ENCODE measurements at places on chromosomes 12 and 14.

DNA sequence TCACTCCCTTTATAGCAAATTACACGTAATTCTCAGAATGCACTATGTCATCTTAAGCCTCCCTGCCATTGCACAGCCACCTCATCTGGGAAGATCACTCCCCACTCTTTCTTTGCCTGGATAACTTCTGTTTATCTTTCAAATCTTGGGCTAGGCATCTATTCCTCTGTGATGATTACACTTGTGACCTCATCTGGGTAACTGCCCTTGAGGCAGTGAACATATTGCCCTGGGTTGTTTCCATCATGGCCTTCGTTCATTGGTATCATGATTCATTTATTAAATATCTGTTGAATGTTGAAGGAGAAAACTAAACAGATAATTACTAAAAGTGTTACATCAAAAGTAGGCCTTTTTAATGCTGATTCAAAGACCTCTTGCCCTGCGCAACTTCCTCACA lies 26.2 kb upstream of the PDE3A start:
- DNase-seq: no peak

- no peak for DNase-seq
Observed at GRCh38 chr12:106586278-106586802, 3.5 kb downstream of the RFX4 start.

GRCh38 chr12:77010691-77011548 lies 54.4 kb downstream of the E2F7 start:
- DNase-seq: peak; percentile 50

DNA sequence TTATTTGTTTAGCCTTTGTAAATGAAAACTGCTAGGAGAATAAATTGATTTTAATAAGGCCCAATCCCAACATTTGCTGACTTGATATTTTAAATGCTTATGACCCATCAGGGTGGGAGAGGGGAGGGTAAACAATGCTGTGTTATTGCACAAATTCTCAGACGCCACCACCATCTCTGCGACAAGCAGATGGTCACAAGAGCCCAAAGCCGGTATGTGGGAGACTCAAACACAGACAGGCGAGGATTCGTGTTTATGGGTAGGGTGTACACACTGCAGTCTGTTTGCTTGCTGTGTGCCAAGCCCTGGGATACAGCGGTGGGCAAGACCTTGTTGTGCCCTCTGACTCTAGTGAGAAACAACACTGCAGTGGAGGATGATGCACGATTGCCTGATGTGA lies 39.2 kb upstream of the PWP1 start:
- no peak for DNase-seq

GRCh38 chr12:53244337-53244736 lies 12.3 kb upstream of the RARG start:
- DNase-seq: no peak

DNA sequence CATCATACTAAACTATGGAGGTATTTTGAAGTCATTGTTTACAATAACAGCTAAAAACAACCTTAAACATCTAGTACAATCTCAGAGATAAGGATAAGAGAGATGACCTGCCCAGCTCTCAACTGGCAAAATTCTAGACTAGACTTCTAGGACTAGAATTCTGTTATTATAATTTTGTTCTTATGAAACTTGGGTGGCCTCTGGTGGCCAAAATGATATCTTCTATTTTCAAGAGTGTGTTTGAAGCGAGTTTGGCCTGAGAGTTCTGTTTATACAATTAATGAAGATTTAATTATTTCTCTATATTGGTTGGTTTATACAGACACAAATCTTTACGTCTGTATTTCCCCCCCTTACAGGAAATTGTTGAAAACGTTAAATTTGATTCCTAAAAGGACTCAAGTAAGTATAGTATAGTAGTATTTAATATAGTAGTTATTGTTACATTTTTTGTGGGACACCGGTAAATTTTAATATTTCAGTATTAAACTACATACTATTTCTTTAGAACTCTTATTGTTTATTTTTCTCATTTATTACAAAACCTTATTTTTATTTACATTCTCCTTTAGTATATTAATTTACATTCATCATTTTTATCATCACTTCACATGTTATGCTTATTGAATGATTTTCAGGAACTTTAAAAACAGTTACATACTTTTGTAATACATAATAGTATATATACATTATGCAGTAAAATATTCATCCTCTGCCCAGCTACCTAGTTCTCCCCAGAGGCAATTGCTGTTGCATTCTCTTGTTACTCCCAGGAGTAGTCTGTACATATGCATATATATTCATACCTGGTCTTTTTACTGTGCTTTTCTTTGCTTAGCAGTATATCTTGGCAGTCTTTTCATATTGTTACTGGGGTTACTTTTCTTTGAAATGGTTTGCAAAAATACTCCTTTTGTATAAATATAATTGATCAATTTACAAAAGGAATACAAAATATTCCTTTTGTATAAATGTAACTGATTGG lies 6.6 kb downstream of the PPHLN1 start:
- DNase-seq: no peak

DNA sequence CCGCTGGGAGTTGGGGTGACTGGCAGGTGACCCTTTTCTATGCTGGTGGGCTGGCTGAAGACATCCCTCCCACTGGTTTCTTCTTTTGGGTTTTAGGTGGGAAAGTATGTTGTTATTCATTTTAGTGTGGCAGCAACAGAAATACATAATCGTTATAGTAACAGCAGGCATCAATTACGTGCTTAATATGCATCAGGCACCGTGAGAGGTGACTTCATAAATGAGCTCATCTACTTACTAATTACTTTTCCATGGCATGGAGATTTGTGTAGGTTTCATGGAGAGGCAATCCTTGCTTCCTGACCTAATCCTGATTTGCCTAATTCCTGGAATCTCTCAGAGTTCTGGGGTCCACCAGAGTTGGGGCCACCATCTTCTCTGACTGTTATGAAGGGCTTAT lies 13.4 kb upstream of the CELA1 start:
- no peak for DNase-seq

- no peak for DNase-seq
Observed at GRCh38 chr14:74882103-74882920, 596 bp downstream of the DLST start.

- no peak for DNase-seq
Observed at GRCh38 chr12:50728841-50729240, 35.1 kb upstream of the ATF1 start.

- DNase-seq: no peak
Observed at GRCh38 chr12:88946372-88946997, 366.2 kb upstream of the KITLG start.

DNA sequence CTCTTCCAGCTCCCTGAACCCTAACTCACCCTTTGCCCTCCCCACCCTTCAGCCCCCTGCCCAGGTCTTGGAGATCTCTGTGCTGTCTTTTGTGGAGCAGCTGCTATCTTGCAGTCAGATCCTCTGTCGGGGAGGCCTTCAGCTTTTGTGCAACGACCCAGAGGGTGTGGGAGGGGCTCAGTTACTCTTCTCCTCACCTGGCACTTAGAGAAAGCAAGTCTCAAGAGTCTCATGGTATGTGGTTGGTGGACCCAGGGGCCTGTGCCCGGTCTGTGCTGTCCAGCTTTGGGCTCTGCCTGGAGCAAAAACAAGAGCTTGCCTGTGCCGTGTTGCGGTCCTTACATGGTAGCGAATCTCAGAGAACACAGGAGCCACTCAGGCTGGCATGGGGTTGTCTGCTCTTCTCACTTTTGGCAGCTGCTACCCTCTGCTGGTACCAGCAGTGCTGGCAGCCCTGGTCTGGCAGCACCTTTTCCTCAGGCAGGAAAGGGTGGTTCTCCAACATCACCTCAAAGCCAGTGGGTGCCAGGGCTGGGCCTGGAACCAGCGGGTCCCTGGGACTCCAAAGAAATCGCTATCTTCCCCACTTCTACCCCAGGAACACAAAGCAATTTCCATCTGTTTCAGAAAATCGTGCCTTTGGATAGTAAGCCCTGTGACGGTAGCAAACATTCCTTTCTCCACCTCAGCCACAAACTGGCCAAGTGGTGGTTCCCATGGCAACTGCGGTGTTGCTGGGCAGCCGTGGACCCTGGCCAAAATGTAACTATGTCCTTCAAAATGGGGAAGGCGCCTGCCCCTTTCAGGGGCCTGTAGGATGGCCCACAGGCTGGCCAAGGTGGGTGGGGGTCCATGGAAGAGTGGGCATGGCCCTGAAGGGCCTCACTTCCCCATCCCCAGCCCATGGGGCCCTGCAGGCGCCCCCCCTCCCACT lies 90.0 kb downstream of the RIN3 start:
- peak; percentile 41 for DNase-seq

- no peak for DNase-seq
Observed at GRCh38 chr12:66092559-66093269, 37.8 kb downstream of the LLPH start.

- DNase-seq: no peak
Observed at GRCh38 chr12:53005215-53005985, 856 bp upstream of the EIF4B start.

DNA sequence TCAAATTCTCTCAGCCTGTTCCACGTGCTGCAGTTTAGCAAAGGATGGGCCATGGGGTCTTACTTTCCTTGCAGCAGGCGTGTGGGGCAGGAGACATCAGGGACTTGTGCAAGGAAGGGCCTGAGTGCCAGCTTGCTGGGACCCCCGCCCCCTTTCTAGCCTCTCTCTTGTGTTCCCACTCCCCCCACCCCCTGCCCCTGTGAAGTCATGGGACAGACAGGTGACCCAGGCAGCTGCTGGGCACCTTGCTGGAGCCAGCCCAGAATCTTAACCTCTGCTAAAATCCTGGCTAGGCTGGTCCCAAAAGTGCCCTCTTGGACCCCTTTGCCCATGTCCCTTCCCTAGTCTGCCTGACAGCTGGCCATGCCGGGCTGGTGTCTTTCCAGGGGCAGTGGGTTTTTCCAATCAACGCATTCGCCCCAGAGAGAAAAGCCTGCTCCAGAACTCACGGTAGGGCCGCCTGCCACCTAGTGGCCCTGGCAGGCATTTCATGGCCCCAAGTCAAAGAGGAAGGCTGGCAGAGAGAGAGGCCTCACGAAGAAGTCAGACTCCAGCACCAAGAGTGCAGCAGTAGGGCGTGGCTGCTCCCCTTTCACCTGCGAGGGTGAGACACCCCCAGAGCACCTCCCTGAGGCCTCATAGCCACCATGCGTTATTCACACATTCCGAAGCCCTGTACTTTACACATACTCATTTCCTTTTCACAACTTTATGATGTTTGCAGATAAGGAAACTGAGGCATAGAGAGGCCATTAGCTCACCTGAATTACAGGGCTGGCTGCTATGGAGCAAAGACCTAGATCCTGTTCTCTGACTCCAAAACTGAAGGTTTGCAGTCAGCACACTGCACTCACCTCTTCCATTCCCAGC lies 67.4 kb downstream of the LGMN start:
- peak; percentile 32 for DNase-seq

DNA sequence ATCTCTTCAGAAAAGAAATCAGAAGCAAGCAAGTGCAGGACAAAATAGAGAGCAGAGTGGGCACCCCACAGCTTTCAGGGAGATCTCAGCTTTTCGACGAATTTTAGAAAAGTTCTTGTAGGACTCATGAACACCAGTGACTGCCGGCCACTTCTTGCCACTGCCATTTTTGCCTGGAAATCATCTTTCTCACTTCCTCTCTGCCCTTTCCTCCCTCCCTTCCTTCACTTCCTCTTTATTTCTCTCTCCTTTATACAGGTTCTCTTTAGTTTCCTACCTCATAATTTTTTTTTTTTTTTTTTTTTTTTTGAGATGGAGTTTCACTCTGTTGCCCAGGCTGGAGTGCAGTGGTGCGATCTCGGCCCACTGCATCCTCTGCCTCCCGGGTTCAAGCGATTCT lies 185.6 kb downstream of the APAF1 start:
- no peak for DNase-seq

GRCh38 chr14:88233915-88234314 lies 89.2 kb downstream of the KCNK10 start:
- peak; percentile 7 for DNase-seq

DNA sequence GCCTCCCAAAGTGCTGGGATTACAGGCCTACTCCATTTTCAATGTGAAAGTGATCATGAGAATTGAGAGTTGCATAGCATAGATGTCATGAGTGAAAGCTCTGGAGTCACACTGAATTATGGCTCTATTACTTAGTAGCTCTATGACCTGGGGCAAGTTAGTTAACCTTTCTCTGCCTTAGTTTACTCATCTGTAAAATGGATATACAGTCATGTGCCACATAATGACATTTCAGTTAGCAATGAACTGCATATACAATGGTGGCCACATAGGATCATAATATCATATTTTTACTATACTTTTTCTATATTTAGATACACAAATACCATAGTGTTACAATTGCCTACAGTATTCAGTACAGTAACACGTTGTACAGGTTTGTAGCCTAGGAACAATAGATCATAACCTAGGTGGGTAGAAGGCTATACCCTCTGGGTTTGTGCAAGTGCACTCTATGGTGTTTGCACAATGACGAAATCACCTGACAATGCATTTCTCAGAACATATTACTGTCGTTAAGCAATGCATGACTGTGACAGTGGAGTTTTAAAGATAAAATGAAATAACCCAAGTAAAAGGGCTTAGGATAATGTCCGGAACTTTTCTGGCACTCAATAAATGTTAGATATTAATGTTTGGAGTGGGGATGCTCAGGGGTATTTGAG lies 53.1 kb downstream of the ZFYVE26 start:
- peak; percentile 13 for DNase-seq

GRCh38 chr12:24066865-24067264 lies 117.4 kb upstream of the SOX5 start:
- DNase-seq: no peak

- DNase-seq: no peak
Observed at GRCh38 chr12:7555752-7556151, 52.2 kb upstream of the CD163 start.

GRCh38 chr12:42862055-42862454 lies 272.5 kb upstream of the PRICKLE1 start:
- no peak for DNase-seq

DNA sequence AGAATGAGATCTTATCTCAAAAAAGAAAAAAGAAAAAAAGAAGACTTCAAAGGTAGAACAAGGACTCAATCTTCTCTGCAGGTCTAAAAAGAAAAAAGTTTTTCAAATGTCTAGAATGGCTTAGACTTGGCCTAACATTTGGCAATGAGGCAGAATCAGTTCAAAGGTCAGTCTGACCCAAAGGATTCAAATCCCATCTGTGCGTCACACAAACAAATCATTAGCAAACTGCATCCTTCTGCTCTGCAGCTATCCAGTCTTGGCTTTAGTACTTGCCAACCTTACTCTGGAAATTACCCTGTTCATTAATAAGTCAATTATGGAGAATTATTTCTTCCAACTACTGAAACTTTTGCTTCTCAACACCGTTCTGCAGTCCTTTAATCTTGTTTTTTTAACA lies 3.1 kb downstream of the YAF2 start:
- no peak for DNase-seq

GRCh38 chr12:128911861-128912260 lies 58.6 kb downstream of the GLT1D1 start:
- DNase-seq: no peak

GRCh38 chr14:44979740-44980356 lies 17.9 kb downstream of the TOGARAM1 start:
- DNase-seq: peak; percentile 92

All from LNCaP clone FGC (cell line).